ENCODE measurements at places on chromosomes 16 and 17. TPM values are rescaled to one million over a fixed set of nuclear protein-coding genes. Genes with fewer than 3 reads are reported as not detected.

- H3K27me3 ChIP-seq, result no peaks in the 10 kb centered on the region
- H3K27ac ChIP-seq, result no peak overlapping the region
- no peaks in the 10 kb centered on the region for H3K4me1 ChIP-seq
- no peak overlapping the region for H3K4me3 ChIP-seq
- DNase-seq, result no peak
Measured at GRCh38 chr17:42087736-42088705, 10.3 kb downstream of the ZNF385C start.

CCDC200 gene
- not detected for total RNA-seq

KRTAP4-9 gene
- not detected for total RNA-seq

RNF43 gene
- 0.50 TPM for total RNA-seq

Measured in neural progenitor cell (in vitro differentiated cells).